ENCODE measurements at places on chromosomes 1 and 21. TPM values are rescaled to one million over a fixed set of nuclear protein-coding genes. Genes with fewer than 3 reads are reported as not detected.

The PPIE gene
- total RNA-seq, result 64.7 TPM

DNA sequence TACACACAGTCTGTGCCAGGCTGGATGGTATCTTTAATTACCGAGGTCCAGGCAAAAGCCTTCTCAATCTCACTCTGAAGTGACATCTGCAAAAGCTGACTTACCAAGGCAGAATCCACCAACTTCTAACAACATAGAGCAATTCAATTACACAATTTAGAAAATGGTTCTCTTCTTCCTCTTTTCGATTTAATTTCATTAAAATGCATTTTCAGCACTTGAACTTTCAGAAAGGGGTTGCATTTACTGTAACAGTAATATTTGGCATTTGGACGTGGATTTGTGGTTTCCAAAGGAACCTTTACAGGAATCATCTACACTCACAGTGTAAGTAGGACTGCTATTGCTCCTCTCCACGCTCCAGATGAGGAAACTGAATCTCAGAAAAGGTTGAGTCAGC lies 53.3 kb downstream of the ERO1B start:
- no peak overlapping the region for H3K4me3 ChIP-seq
- H3K27ac ChIP-seq, result no peak overlapping the region
- DNase-seq, result no peak
- H3K27me3 ChIP-seq, result no peaks in the 10 kb centered on the region
- H3K4me1 ChIP-seq, result no peaks in the 10 kb centered on the region
- no peaks in the 10 kb centered on the region for H3K36me3 ChIP-seq

DNA sequence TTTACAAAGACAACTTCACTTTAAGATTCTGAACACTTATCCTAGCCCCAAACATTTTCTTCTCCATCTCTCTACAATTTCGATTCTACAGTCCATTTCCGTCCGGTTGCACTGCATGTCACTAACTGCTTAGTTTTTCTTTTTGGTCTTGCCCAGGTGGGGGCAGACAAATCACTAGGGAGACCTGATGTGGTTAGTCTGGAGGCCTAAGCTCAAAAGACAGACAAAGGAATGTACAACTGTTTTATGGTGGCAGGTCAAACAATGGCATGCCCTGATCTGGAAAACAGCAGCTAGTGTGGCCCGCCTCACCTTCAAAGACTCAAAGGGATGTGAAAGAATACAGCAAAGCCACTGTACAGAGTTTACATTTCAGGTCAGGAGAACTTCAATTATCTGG lies 3.8 kb downstream of the ETV3 start:
- peaks cover 76% of the 10 kb centered on the region for H3K36me3 ChIP-seq
- peak overlapping the region; percentile 82 for H3K27ac ChIP-seq
- no peak for DNase-seq
- peak overlapping the region; percentile 20 for H3K4me3 ChIP-seq
- no peaks in the 10 kb centered on the region for H3K27me3 ChIP-seq

The NBPF6 gene
- total RNA-seq, result not detected

The SLC44A3 gene
- not detected for total RNA-seq

DNA sequence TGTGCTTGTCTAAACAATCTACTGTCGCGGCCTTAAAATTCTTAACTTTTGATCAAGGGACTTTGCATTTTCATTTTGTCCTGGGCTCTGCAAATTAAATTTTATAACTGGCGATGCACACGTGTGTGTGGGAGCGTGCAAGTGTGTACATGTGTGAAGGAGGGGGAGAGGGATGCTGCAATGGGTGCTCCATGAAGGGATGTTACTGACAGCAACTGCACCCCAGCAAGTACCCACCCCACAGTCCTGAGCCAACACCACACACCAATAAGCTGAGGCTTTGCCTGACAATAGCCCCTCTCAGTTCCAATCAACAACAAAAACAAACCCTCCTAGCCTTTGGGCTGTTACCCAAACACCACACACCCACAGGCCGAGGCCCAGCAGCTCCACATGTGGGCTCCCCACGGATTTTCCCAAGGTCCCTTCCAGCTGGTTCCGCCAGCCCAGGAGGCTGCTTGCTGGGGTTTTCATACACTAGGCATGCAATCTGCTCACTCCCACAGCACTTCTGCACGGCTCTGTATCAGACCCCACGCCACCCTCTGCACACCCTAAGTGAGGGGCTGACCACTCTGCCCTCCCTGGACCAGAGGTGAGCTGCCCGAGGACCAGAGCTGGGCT lies 32.8 kb upstream of the IFFO2 start:
- H3K27ac ChIP-seq, result no peak overlapping the region
- H3K27me3 ChIP-seq, result peaks cover 30% of the 10 kb centered on the region
- no peak for DNase-seq
- no peak overlapping the region for H3K4me3 ChIP-seq

The DISP1 gene
- 2.0 TPM for total RNA-seq

The PRELP gene
- not detected for total RNA-seq

DNA sequence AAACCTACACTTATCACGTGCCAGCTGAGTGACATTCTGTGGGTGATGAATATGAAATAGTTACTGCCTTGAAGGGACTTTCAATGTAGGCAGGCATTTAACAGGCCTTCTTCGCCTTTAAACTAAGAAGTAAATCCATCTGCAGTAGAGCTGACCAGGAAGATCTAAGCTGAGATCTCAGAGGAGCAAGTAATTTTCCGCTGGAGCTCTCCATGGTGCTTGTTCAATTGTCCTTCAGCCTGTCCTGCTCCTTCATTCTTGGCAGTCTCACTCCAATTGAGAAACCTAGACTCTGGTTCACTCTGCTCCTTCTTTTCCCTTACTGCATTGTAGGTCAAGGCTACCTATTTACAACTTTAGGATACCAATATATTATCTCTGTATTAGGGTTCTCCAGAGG lies 183.5 kb downstream of the HMCN1 start:
- no peaks in the 10 kb centered on the region for H3K27me3 ChIP-seq
- H3K36me3 ChIP-seq, result no peaks in the 10 kb centered on the region
- H3K4me3 ChIP-seq, result no peak overlapping the region
- H3K4me1 ChIP-seq, result no peaks in the 10 kb centered on the region
- no peak for DNase-seq

The KCNJ15 gene
- total RNA-seq, result not detected

The TDRD5 gene
- total RNA-seq, result not detected

GRCh38 chr1:239218301-239218700 lies 168.1 kb upstream of the CHRM3 start:
- H3K36me3 ChIP-seq, result no peaks in the 10 kb centered on the region
- no peak overlapping the region for H3K4me3 ChIP-seq
- DNase-seq, result no peak
- no peaks in the 10 kb centered on the region for H3K4me1 ChIP-seq

GRCh38 chr1:94553323-94553730 lies 11.8 kb upstream of the F3 start:
- no peak overlapping the region for H3K4me3 ChIP-seq
- H3K4me1 ChIP-seq, result no peaks in the 10 kb centered on the region
- H3K36me3 ChIP-seq, result no peaks in the 10 kb centered on the region

GRCh38 chr1:231390071-231390470 lies 32.0 kb downstream of the EGLN1 start:
- no peaks in the 10 kb centered on the region for H3K27me3 ChIP-seq
- no peak overlapping the region for H3K4me3 ChIP-seq
- H3K4me1 ChIP-seq, result peaks cover 25% of the 10 kb centered on the region
- DNase-seq, result no peak
- H3K27ac ChIP-seq, result no peak overlapping the region

The F13B gene
- not detected for total RNA-seq

DNA sequence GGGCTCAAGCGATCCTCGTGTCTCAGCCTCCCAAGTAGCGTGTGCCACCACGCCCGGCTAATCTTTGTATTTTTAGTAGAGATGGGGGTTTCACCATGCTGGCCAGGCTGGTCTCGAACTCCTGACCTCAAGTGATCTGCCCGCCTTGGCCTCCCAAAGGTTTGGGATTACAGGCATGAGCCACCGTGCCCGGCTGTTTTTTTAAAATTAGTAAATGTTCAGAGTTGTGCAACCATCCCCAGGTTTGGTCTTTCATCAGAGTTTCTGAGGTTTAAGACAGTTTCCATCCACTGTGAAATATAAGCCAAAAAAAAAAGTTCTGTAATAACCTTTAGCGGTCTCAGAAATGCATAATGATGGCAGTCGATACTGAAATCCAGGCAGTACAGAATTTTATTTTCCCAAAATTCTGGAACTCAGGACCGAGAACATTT lies 550 bp upstream of the SYT11 start:
- peak; percentile 26 for DNase-seq
- peak overlapping the region; percentile 87 for H3K27ac ChIP-seq
- H3K4me1 ChIP-seq, result peaks cover 56% of the 10 kb centered on the region
- no peaks in the 10 kb centered on the region for H3K27me3 ChIP-seq

The PHGDH gene
- total RNA-seq, result 201 TPM

DNA sequence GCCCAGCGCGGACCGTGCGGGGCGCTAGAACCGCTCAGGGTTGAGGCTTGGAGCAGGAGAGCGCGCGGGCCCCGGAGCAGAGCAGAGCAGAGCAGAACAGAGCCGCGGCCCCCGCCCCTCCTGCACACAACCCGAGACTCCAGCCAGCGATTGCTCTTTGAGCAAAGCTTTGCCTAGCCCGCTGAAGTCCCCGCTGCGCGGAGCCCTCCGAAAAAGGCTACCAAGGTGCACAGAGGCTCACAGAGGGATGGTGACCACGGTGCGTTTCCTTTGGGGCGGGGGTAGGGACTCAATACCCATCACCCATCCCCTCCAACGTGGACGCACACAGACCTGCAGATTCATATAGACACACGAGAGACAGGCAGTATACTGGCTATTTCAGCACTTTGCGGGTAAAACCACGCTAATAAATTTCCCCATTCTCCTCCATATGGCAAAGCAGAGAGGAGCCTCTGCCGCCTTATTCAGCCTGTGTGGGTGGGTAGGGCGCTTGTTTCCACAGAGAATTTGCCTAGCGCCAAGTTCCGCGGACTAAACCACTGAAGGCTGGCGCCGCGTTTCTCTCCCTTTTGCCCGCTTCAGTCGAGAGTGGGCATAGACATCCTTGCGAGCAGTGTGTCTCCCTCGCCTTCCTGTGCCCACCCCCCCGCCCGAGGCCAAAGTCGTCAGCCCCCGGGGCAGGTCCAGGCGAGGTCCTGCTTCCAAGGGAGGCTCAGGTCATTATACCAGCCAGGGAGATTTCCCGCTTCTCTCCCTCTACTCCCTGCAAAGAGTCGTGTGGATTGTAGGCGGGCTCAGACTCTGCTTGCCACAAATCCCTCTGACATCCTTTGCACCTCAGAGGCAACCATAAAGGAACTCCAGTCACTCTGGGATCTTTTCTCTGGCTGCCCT lies 8.5 kb downstream of the HLX start:
- peaks cover 51% of the 10 kb centered on the region for H3K27me3 ChIP-seq
- H3K4me3 ChIP-seq, result no peak overlapping the region
- H3K27ac ChIP-seq, result no peak overlapping the region
- peaks cover 9% of the 10 kb centered on the region for H3K36me3 ChIP-seq

The LCE1F gene
- total RNA-seq, result not detected

DNA sequence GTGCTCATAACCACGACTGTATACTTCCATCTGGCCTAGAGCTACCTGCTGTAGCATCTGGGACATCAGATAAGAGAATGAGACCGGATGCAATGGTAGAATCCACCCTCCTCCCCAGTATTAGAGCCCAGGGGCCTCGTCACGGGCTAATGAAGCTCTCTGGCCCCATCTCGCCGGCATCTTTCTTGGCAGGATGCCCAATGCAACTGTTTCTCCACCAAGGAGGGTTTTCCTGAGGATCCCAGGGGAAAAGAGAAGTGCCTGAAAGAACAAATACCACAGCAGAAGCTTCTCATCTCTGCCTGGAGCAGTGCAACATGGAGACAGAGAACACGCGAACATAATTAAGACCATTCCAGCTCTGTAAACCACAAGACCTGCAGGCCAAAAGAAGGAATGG lies 80.0 kb downstream of the VWA5B1 start:
- H3K36me3 ChIP-seq, result no peaks in the 10 kb centered on the region
- no peak overlapping the region for H3K27ac ChIP-seq
- H3K4me1 ChIP-seq, result peaks cover 2% of the 10 kb centered on the region
